Fibroblast of skin of scalp (primary cell): ENCODE measurements at places on chromosomes 2 and 18.

- DNase-seq = no peak
Observed at GRCh38 chr2:240187989-240188590, 47.6 kb upstream of the OTOS start.

DNA sequence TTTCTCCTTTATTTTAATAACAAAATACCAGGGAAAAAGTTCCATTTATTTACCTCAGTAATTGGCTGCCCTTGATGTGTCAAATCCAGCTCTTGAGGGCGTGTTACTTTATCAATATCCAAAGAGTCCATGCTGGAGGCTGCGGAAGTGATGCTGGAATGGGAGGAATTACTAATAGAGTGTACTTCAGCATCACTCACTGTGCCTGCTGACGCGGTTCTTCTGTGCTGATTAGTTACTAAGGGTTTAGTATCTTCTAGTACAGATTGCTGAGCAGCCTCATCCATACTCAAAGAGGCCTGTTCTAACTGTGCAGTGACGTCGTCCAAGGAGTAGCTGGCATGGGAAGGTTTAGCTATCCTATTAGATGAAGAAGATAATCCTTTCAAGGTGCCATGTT, 45.6 kb downstream of the RAPH1 start:
- no peak for DNase-seq

- DNase-seq = peak; percentile 89
Observed at GRCh38 chr18:46250084-46250811, 146.1 kb downstream of the HAUS1 start.

DNA sequence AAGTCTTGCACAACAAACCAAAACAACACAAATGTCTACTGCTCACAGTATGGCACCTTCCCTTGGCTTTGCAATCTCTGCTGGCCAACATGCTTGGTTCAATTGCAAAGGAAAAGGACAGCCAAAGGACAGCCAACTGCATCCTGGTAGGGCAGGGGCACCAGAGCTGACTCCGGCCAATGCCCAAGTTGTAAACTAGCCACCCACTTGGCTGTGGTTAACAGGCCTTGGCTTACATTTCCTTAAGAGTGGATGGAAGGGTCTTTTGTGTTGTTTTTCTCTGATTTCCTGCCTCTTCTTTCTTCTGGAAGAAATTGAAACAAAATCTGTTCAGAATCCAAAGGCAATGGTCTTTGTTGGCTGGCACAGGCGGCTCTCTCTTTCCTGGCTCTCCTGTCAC, 119.1 kb upstream of the TRIB2 start:
- no peak for DNase-seq

DNA sequence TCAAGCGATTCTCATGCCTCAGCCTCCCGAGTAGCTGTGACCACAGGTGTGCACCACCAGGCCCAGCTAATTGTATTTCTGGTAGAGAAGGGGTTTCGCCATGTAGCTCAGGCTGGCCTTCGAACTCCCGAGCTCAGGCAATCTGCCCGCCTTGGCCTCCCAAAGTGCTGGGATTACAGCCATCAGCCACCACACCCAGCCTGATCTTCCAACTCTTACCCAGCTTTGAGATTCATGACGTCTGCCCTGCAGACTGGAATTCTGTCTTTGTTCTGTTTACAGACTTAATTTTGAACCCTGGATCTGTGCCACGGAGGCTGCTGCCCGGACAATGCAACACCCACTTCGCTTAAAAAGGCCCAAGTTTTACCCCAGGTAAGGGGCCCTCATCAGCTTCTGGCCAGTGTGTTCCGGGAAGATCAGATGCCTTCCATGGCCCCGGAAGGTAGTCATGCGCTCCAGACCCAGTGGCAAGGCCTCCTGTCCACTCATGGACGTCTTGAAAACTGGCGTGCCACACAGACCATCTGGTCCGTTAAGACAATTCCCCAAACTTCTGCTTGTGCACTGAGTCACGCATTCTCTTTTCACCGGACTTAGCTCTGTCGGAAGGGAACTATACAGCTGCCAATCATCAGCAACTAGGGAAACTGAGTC, 5.5 kb downstream of the PXDN start:
- DNase-seq = no peak

GRCh38 chr18:42414756-42415454, 459.9 kb downstream of the PIK3C3 start:
- DNase-seq = peak; percentile 43

DNA sequence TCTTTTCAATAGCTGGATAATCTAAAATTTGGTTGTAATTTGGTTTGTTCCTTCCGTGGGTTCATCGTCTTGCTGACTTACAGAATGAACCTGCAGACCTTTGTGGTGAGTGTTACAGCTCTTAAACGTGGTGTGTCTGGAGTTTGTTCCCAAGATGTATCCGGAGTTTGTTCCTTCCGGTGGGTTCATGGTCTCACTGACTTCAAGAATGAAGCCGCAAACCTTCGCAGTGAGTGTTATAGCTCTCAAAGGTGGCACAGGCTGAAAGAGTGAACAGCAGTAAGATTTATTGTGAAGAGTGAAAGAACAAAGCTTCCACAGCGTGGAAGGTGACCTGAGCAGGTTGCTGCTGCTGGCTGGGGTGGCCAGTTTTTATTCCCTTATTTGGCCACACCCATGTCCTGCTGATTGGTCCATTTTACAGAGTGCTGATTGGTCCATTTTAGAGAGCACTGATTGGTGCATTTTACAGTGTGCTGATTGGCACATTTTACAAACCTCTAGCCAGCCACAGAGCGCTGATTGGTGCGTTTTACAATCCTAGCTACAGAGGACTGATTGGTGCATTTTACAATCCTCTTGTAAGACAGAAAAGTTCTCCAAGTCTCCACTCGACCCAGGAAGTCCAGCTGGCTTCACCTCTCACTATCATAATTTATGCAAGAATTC, 16.6 kb downstream of the RALB start:
- no peak for DNase-seq

DNA sequence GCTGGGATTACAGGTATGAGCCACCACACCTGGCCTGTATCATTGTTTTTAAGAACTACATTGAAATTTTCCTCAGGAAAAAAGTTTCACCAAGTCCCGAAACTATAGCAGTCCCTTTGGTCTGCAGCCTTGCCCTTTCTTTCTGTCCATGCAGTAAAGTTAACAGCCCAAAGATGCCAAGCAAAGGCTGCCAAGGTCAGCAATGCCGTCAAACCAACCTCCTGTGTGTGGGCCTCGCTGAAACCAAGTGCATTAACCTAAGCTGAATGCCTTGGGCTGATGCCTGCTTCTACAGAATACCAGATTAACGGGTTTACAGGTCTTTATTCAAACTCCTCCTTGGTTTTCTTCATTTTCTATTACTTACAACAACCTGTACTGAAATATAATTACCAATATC, 73.1 kb downstream of the EIF5B start:
- no peak for DNase-seq

DNA sequence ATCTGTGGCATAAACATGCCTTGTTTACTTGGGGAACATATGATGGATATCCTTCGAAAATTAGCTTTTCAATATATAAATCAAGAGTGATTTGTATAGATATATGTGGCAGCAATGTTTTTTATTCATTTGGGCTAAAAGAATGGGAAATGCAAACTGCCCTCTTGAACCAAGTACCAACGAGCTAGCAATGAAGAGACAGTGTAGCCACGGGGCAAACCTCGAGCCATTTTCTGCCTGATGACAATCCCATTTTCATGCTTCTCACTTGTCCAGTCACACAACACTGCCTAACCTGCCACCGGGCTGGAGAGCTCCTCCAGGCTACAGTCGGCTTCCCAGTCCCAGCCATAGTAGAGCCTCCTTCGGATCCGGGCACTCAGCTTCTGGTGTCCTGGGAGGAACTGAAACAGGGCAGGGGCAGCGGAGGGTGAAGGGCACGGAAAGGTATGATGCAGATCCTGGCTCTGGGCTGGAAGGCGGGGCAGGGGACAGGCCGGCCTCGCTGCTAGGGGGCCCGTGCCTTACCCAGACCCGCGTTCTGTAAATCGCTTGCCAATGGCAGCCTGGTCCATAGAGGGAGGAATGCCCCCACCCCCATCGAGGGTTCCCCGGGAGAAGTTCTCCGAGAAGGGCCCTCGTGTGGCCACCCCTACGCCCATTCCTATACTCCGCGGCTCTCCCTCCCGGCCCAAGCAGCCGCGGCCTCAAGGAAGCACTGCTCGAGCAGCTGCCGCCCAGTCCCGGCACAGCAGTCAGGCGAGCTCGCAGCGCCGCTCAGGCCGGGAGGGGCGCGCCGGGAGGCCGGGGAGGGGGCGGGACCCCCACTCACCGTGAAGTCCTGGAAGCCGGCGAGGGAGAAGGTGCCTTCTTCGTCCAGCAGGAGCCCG, 552 bp downstream of the CNPPD1 start:
- peak; percentile 46 for DNase-seq

GRCh38 chr18:57910817-57911216, 107.7 kb upstream of the ATP8B1 start:
- no peak for DNase-seq

GRCh38 chr2:6704077-6704476, 161.6 kb downstream of the CMPK2 start:
- no peak for DNase-seq

DNA sequence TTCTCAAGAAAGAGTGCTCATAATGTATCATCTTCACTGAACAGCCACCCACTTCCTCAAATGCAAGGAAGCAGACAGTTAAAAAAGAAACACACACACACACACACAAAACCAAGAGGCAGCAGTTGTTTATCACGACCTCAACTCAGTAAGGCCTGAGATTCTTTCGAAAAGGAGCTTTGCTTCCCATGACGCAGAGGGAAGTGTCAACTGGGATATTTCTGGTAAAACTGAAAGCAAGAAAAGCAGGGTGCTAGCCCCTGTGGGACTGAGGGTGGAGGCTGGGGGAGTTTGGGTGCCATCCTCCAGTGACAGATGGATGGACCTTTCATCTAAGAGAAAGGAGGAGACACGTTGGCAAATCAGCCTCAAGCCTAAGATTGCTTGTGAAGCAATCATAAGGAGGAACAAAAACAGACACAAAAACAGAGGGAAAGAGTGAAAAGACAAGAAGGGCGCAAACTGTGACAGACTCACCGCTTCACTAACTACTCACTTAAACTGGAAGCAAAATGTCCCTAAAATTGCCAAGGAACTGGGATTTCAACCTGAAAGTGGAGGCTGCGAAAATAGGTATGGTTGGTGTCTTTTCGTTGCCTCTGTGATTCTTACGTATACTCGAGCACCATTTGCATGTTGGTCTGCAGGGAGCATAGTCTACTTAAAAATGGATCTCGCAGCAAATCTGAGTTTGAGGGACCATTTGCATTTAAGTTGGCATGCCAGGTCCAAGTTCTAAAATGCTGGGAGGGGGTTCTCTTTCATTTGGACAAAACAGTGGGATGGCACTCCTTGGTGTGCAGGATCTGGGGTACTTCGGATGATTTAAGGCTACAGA, at the start of gene ARHGAP25:
Gene ARHGAP25, plus strand, starts transcription at position 124 of the 838 bp plus-strand sequence. Its CDS starts 389 bp downstream, at position 513.
- no peak for DNase-seq

- no peak for DNase-seq
Observed at GRCh38 chr2:3160751-3161330, 216.8 kb downstream of the EIPR1 start.

GRCh38 chr2:62933398-62933917, 117.2 kb upstream of the OTX1 start:
- DNase-seq = no peak

DNA sequence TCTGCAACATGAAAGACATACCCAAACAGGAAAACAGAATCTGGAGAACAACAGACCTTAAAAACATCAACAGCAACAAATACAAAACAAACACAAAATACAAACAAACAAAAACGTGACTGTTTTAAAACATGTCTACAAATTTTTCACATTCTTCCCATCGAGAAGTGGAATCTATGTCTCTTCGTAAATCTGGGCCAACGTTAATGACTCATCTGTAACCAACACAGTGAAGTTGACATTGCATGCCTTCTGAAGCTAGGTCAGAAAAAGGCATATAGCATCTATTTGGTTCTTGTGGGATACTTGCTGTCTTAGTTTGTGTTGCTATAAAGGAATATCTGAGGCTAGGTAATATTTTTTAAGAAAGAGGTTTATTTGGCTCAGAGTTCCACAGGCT, 269.0 kb upstream of the FBXO11 start:
- DNase-seq = peak; percentile 79

GRCh38 chr18:40210696-40211095, 1744.3 kb upstream of the PIK3C3 start:
- DNase-seq = no peak

GRCh38 chr18:24494586-24494985, 34.1 kb downstream of the HRH4 start:
- no peak for DNase-seq

GRCh38 chr2:46703588-46703987, 212.0 kb downstream of the MCFD2 start:
- no peak for DNase-seq

DNA sequence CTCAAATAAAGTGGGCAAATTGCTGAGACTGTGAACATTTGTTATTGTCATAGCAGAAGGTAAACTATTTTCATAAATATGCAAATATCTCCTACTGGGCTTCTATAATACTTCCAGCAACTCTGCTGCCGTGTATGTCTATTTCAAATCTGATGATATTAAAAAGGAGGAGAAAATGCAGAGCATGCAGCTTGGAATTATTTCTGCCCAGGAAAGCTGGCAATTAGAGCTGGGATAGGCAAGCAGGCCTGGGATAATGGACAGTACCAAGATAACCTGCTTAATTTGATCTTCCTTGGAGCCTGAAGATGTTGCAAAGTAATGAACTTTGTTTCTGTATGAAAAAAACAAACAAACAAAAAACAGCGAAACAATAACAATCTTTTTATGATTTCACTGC, 72.8 kb downstream of the HNMT start:
- DNase-seq = no peak

DNA sequence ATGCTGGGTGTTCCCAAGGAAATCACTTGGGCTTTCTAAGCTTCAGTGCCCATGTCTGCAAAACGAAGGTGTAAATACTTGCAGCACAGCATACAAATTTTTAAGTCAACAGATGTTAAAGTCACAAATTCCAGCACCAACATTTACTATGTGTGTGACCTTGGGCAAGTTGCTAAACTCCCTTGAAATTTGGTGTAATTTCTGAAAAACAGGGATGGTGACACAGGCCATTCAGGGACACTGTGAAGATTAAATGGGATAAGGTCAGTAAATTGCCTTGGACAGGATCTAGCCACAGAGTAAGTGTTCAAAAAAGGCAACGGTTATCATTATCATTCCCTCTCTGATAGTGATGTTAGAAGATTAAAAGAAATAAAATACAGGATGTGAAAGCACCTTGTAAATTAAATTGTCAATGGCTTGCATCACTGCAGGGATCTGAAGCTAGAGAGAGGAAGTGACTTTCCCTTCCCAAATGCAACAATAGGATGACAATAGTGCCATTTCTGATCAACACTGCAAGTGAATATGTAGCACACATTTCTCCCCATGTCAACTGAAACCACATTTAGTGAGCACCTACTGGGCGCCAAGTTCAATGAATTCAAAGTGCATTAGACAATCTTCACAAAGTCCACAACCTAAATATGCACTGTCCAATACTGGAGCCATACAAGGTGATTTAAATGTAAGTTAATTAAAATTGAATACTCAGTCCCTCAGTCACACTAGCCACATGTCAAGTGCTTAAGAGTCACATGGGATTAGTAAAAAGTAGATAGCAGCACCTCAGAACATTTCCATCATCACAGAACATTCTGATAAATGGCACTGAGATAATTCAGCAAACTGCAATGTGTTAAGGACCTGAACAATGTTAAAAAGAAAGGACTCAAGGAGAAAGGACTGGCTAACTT, 81.2 kb downstream of the STK39 start:
- DNase-seq = no peak

- no peak for DNase-seq
Observed at GRCh38 chr2:10462178-10463083, 14.3 kb upstream of the ODC1 start.
